ENCODE measurements at places on chromosomes 6 and 20.

DNA sequence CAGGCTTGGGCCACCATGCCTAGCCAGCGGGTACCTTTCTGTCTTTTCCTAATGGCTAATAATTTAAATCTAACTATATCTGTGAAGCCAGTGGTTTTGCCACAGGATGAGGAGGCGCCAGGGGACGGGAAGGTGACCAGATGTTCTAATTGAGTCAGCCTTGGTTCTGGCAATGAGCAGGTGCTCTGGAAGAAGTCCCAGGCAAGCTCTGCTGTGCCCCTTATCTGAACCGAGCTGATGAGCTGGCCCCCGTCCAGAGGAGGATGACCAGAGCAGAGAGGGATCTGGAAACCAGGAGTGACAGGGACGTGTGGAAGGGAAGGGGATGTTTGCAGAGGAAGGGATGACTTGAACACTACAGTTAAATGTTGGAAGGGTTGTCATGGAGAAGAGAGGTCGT is 46.7 kb downstream of the SLC35D3 start:
- peak; percentile 53 for ATAC-seq

DNA sequence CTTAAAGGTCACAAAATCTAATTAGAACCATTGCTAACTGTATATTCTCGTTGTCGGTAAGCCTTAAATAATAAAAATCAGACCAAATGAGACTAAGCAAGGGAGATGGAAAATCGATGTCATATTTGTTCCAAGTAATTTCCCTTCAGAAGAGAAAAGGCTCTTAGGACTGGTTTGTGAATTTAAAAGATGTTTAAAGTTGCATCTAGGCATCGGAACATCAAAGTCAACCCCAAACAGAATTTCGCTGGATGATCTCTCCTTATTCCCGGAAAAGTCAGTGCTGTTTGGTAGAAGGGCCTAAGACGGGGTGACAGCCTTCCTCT is 63.8 kb downstream of the NPEPL1 start:
- no peak for ATAC-seq

GRCh38 chr6:4262526-4262925 is 127.2 kb upstream of the ECI2 start:
- no peak for ATAC-seq

GRCh38 chr6:11279284-11279689 is 46.8 kb upstream of the NEDD9 start:
- ATAC-seq, result no peak

DNA sequence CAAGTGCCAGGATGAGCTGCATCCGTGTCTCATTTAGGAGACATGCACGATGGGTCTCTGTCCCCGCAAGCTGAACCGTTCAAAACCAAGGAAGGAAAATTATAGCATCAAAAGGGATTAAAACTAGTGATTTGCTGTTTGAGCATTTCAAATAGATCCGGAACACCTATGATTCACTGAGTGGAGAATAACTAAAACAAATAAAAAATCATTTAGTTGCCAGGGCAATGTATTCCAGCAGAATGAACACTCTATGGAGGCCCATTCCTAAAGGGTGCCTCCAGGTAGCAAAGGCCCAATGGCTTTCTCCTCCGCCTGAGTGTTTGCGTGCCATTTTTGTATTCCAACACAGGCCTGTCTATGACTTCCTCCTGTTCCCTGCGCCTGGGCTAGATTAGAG is 354.8 kb downstream of the ZFAND3 start:
- ATAC-seq, result no peak

DNA sequence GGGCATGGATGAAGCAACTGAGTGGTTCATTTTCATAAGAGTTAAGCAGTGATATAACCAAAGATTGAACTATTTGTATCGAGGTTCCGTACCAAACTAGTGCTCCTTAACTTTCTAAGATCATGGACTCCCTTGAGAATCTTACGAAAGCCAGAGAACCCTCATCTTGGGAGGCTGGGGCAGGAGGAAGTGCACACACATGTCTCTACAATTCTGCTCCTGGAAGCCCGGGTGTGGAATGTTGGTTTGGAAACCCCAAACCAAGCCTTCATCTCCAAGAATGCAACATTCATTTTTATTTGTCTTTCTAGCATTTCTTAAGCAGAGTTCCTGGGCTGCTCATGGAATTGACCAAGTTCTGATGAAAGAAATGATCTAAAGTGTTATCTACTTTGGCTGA is 250.5 kb upstream of the PRND start:
- ATAC-seq, result no peak
